Suppressor macrophage treated with lipopolysaccharide for 1 hour (primary cell): ENCODE measurements at places on chromosomes 2 and 18.

DNA sequence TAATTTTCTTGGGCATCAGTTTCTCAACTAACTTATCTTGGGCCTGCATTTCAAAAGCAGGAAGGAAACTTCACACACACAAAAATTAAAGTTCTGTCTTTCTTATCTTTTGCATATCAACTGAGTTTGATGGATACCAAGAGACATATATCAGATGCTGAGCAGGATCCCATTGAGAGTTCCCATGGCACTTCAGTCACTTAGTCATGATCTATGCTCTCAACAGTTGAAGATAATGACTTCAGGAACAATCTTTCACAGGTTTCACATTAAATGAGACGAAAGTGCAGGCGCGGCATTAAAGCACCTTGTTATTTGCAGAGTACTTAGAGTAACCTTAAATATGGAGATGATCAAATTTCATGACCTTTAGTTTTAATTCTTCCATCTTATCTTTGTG is 2139.8 kb upstream of the CELF4 start:
- no peak for DNase-seq

- peak; percentile 61 for DNase-seq
Measured at GRCh38 chr2:69936906-69937305, 22.0 kb downstream of the MXD1 start.

GRCh38 chr2:240468303-240469238 is 33.1 kb downstream of the GPC1 start:
- no peak for DNase-seq

- no peak for DNase-seq
Measured at GRCh38 chr2:68089961-68090360, 27.2 kb upstream of the C1D start.

DNA sequence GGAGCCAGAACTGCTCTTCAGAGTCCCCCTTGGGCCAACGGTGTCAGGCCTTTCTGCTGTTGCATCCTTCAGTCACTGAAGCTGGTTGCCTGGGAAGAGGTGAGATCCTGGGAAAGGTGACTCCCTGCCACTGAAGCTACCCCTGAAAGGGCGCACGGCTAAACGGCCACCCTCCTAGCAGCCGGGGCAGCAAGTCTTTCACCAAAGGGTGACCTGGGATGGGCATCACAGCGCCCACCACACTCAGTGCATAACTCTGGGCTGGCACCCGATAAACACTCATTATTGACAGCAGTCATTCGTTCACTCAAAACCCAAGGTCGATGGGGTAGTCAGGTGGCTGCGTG is 26.5 kb upstream of the FOSL2 start:
- no peak for DNase-seq

DNA sequence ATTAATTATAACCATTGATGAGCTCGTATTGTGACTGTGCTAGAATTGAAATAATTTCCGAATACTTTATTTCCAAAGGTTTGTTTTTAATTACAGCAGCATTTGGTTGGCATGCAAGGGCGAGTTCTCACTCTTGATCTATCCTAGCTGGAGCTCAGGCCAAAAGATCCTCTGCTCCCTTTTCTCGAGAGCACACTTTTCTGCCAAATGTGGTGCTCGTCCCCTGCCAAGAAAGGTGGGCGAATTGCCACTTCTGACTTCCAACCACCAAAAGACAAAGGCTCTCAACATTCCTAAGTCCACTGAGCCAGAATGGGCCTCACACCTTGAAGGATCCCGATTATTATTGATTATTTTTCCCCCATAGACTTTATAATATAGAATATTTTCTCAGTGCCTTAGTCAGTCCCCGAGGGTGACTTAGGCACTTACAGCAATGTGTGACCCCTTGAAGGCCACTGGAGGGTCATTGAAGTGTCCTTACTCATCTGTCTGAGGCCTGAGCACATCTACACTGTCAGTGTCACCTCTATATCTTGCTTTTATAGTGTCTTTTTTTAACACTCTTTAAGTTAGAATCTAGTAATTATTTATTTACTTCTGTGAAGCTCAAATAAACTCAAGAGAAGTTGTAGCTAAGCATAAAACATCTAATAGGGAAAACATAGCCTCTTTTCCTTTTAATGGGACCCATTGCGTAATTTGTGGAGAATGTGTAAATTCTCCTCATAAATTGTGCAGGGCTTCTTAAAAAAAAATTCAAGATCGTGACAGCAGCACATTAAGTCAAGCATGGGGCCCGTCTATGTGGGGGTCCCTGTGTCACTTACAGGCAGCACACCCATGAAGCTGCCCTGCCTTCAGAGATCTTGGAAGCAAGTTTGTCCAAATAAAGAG is 98.3 kb downstream of the MEIS1 start:
- no peak for DNase-seq

- DNase-seq = no peak
Measured at GRCh38 chr2:205267323-205267722, 415.0 kb upstream of the NRP2 start.

GRCh38 chr18:54268751-54269150 is 566 bp upstream of the POLI start:
- no peak for DNase-seq

GRCh38 chr2:48343571-48344440 is 186.1 kb upstream of the STON1 start:
- DNase-seq = no peak

DNA sequence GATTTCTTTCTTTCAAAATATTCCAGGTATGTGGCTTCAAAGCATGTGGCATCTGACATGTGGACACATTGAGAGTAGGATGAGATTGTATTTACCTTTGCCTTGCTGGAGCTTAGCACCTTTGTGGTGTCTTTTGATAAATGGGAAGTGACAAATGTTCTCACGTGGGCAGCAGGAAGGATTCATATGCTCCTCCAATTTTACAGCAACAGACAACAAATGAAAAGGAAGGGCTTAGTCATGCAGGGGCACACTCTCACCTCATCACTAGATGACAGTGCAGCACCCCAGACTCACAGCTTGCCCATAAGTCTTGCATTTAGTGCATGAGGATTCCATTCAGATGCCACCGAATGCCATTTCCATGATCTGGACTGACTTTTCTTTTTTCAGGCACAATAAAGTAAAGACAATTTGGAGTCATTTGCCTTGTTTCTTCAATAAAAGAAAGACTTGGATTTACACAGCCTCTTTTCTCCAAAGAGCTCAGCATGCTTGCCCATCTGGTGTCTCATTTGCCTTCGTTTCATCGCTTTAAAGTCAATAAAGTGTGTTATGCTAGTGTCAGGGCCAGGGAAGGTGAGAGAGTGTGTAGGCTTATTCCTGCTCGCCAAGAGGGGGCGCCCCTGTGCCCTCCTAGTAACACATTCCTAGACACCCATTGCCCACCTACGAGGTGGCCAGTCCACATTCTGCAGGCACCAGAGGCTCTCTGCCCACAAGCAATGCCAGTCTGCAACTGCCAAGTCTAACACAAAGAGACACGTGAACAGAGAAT is 39.6 kb upstream of the DAPL1 start:
- DNase-seq = no peak

DNA sequence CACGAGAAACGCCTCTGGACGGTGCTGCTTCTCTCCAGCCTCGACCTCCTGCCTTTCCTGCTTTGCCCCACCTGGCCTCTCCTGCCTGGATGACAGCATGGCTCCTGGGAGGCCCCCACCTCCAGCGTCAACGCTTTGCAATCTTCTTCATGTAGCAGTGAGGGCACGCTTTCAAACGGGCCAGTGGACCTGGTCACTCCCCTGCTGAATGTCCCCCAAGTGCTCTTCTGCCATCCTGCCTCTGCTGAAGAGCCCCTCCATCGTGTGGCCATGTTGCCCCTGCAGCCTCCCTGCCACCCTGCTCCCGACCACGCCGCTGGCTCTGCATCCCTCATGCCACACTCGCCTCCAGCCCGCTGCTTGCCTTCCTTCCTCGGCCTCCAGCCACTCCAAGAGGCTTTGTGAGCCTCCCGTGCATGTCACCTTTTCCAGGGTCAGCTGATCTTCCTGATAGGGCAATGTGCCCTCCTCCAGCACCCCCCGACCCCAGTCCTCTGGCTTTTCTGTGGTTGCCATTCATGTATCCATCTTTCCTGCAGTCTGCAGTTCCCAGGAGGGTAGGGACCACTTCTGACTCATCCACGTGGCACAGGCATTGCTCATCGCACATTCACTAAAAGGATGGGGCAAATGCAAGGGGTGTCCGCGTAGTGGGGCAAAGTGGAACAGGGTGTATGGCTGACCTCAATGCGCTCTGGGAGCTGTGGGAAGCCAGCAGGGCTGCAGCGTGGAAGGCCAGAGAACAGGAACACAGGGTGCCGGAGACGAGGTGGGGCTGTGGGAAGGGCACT is 268.8 kb downstream of the TWIST2 start:
- no peak for DNase-seq

GRCh38 chr18:68445668-68446426 is 269.1 kb downstream of the TMX3 start:
- no peak for DNase-seq

- DNase-seq = no peak
Measured at GRCh38 chr2:45510701-45511420, 100.2 kb downstream of the SRBD1 start.

DNA sequence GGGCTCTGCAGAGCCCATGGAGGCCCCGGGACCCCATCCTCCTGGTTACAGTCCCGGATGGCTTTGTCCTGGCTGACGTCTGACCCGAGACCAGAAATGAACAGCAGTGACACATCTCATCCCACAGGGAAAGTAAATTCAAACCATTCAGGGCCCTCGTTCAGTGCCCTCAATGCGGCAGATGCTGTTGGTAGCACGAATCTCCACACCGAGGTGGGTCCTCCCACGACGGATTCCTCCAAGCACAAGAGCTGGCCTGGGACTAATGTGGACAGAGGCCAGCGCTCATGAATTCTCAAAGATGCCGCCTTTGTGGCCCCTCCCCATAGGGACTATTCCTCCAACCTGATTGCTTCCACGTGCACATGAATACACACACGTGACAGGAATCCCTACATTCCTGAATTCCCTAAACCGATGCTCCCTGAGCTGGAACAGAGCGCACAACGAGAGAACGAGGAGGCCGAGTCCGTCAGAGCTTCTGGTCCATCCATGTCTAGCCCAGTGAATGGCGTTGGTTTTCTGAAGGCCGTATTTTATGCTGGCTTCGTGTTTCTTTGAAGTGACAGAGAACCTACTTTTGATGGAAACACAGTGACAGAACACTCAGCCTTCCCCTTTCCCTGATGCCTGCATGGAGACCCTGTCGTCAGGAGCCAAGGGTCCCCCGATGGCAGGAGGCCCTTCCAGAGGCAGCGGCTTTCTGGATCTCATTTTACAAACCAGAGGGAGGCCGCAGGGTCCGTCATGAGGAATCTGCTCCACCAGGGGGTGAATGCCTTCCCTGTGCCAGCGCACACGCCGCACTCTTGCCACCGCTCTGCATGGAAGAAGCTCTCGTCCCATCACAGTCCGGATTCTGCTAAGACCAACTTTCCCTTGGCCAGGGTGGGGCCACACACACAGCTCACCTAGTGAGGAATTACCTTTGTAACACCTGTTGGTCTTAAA is 64.3 kb upstream of the SNTG2 start:
- no peak for DNase-seq

DNA sequence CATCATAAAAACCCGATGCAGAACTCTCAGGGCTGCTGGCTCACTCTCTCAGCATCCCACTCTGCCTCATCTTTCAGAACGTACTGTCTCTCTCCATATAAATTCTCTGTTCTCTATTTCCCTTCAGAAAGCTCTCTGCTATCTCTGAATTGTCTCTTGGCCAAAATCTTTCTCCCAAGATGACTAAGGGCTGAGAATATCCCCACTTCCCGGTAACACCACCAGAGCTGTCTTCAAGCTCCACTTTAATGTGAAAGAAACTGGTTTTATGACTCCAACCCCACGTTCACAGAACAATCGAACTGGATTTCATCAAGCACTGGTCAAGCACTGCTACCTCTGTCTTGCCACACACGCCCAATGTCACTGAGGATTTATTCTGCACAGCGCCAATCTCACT is 22.4 kb downstream of the TGFBRAP1 start:
- no peak for DNase-seq

- no peak for DNase-seq
Measured at GRCh38 chr2:176172007-176172894, 15.1 kb downstream of the HOXD3 start.

- peak; percentile 44 for DNase-seq
Measured at GRCh38 chr2:155178921-155179320, 480.4 kb downstream of the KCNJ3 start.

- DNase-seq = no peak
Measured at GRCh38 chr2:84481702-84482101, 22.6 kb upstream of the SUCLG1 start.

DNA sequence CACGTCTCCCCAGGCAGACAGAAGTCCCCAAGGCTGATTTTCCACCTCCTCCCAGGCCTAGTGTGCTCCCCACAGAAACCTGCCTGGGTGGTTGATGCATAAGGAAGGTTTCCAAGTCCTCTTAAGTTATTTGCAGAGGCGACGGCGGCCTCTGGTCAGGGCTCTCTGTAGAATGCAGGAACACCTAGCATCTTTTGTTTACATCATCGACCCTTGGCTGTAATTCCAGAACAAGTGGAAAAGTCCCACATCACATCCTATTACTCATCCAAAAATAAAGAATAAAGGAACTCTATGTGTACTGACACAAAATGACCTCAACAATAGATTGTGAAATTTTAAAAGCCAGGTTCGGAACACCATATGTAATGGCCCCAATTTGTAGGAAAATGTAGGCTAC is 211.1 kb downstream of the ALPK2 start:
- peak; percentile 27 for DNase-seq

DNA sequence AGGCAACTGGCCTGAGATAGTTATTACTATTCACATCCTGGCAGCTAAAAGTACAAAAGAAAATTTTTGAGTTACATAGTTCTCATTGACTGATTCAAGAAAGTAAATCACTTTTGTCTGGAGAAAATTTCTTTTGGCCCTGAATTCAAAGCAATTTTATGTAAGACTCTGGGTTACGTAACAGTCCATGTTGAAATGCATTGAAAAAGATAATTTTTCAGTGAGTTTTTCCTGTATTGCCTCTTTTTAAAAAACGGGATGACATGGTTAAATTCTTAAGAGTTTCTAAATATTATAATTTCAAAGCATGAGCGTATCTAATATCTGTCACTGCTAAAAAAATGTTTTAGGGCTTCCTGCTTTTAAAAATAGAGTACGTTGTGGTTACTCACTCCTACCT is 72.7 kb downstream of the ANKRD12 start:
- peak; percentile 55 for DNase-seq

GRCh38 chr2:53750041-53750768 is 17.4 kb upstream of the CHAC2 start:
- no peak for DNase-seq

DNA sequence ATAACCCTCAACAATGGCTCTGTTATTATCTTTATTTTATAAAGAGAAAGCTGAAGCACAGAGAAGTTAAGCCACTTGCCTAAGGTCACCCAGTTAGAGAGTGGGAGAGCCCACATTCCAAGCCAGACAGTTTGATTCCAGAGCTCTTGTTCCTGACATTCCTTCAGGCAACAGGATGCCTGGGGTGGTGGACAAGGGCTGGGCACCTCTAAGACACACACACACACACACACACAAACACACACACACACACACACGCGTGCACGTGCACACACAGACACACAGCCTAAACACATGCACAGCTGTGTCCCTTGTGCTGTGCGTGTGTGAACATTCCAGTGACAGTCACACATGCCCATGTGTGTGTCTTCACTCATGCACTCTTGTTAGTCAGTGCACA is 26.4 kb downstream of the CELF4 start:
- no peak for DNase-seq
